ENCODE measurements at places on chromosomes 4 and X.

GRCh38 chrX:150676221-150676620 lies 17.0 kb upstream of the MTMR1 start:
- DNase-seq = no peak

DNA sequence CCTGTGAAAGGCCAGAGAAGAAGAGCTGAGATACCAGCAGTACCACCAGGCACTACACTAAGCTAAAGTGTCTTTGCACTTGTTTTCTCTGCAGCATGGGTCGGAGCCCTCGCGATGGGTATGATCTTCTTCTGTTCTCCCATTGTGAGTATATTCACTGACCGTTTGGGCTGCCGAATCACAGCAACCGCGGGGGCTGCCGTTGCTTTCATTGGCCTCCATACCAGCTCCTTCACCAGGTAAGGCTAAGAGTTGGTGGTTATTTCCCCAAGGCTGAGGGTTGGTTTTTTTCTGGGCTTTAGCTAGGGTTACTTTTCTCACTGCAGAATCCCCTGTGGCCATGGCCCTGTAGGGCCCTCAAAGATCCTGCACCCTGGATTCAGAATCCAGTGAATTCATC lies 93.5 kb downstream of the RLIM start:
- no peak for DNase-seq

GRCh38 chr4:176333076-176333475 lies 13.3 kb downstream of the SPCS3 start:
- no peak for DNase-seq

- DNase-seq = peak; percentile 92
Measured at GRCh38 chr4:25233737-25234389, at the start of gene PI4K2B. Gene PI4K2B, plus strand, starts transcription at chr4:25234033. Its CDS starts 131 bp downstream, at chr4:25234164.

- DNase-seq = no peak
Measured at GRCh38 chr4:74203467-74203866, 45.5 kb downstream of the MTHFD2L start.

- DNase-seq = no peak
Measured at GRCh38 chr4:172838111-172838510, 330.5 kb upstream of the GALNT7 start.

DNA sequence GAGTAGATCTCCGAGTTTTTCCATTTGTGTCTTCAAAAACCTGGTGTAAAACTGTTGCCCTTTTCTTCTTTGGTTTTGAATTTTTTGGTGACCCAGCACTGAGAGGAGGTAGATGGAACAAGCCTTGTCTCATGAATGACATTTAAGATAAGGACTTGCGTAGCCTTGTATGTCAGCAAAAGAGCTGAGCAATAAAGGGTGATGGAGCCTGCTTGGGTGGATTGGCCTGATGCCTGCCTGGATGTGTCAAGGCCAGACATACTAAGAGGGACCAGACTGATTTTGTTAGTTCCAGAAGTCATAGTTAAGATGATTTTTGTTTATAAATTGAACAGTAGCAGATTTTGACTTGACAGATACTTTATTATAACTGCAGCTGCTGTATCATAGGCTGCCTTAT lies 134.9 kb downstream of the POLA1 start:
- DNase-seq = no peak

DNA sequence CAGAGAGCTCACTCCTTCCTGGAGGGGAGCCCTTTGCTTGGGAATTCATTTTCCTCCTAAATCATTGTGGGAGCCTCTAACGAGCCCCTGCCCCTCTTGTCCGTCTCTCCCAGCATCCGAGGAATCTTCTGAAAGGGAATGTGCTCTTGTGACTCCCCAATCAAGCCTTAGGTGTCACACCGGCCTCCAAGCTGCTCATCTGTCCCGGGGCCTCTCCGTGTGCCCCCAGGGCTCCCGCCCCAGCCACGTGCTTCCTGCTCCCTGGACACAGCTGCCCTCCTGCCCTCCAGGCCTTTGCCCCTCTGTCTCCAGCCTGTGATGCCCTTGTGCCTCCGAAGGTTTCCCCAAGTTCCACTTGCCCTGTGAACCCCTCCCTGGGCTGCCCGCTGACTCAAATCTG lies 239.8 kb downstream of the AFAP1 start:
- no peak for DNase-seq

- DNase-seq = no peak
Measured at GRCh38 chr4:67575232-67576058, 16.9 kb downstream of the STAP1 start.

- DNase-seq = no peak
Measured at GRCh38 chr4:105327956-105328355, 145.9 kb downstream of the PPA2 start.

GRCh38 chrX:119013164-119013563 lies 38.7 kb downstream of the LONRF3 start:
- no peak for DNase-seq

DNA sequence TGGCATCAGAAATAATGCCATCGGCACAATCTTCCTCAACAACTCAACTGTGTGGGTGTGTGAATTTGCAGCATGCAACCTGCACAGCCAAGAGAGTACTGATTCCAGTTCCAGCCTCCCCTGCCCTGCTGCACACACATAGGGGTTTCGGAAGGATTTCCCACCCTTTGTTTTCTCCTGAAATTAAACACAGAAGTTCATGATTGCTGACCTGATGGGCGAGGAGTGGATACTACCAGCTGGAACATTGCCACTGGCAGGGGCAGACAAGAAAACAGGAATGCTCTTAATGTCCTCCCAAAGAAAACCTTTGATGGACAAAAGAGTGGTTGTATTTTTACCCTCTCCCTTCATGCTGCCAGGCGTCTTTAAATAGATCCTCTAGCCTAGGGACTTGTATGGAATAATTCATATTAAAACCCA lies 4.8 kb downstream of the NDP start:
- no peak for DNase-seq

GRCh38 chr4:86044593-86044985 lies 315.3 kb downstream of the MAPK10 start:
- no peak for DNase-seq

- no peak for DNase-seq
Measured at GRCh38 chr4:105765690-105766407, 57.3 kb downstream of the GSTCD start.

DNA sequence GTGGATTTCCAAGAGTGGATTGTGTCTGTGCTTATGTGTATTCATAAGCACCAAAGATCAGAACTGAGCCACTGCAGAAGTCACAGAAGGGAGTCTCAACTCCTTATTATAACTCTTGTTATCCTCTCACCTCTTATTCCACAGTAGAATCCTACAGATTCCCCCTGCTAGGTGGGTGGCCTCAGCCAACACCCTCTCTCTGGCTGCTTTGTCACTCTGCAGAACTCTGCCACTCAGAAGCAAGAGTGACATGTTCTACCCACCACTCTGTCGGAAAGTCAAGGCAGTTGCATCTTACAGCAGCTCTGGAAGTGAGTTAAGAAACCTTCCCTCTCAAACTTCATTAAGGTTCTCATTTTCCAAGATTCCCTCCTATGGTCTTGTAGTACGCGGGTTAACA lies 41.9 kb downstream of the PTCHD1 start:
- DNase-seq = no peak

- DNase-seq = no peak
Measured at GRCh38 chr4:142160509-142160908, 524.1 kb downstream of the IL15 start.

- no peak for DNase-seq
Measured at GRCh38 chrX:33183361-33183760, 28.0 kb downstream of the DMD start.

DNA sequence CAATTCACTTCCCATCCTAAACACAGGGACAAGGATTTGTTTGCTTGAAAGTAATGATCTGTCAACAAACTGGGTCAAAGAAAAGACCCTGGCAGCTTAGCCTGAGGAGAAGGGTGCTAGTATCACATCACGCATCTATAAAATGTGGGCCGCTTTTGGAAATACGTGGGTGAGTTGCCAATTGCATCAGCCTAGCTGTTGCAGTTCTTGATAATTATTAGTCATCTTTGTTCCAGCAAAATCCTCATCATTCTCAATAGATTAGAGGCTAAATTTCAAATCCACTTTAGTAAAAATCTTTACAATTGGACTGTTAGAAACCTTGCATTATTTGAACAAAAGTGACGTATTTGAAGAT lies 33.6 kb upstream of the TAPT1 start:
- DNase-seq = no peak

DNA sequence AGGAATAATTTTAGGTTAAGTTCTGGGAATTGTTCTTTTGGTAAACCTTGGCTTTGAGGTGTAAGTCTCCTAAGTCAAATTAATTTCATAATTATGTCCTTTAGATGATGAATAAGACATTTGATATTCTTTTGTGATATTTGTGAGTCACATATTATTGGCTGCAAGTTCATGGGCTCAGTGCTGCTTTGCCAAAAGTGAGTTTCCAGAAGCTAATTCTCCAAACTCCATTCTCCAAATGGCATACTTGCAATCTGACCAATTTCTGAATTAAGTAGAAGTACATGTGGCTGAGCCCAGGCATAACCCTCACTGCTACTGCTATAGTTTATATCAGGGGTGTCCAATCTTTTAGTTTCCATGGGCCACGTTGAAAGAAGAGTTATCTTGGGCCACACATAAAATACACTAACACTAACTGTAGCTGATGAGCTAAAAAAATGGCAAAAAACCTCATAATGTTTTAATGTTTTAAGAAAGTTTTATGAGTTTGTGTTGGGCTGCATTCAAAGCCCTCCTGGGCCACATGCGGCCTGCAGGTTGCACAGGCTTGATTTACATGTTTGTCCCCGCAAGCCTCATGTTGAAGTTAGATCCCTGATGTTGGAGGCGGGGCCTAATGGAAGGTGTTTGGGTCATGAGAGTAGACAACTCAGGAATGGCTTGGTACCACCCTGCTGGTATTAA lies 196.1 kb downstream of the ZNF330 start:
- no peak for DNase-seq

GRCh38 chr4:90503677-90504076 lies 376.5 kb downstream of the CCSER1 start:
- no peak for DNase-seq

DNA sequence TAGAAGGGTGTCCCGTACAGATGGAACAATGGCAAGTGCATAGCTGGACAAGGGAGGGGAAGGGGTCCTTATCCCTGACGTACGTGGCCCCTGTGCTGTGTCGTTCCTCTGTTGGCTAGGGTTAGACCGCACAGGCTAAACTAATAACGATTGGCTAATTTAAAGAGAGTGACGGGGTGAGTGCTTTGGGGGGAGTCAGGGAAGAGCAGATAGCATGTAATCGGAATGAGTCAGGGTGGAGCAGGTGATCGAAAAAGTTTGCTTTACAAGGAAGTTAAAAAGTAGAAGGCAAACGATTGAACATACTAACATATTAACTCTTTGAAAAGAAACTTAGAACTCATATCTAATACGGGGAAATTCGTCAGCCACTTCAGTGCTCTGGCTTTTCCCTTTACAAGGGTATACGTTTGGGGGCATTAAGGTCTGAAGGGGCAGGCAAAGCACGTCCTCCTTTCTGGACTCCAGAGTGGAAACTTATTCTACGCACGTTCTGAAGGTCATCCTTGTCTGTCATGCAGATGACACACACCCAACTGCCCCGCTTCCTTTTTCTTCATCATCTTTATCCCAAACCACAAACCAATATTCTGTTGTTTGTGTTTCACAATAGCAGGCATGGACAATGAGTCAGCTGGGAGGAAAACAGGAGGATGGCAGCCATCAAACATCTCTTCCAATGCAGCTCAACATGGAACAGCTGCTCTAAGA lies 10.2 kb upstream of the CRLF2 start:
- no peak for DNase-seq

GRCh38 chrX:118420462-118420861 lies 74.6 kb downstream of the WDR44 start:
- no peak for DNase-seq

GRCh38 chr4:82648356-82648755 lies 86.6 kb upstream of the TMEM150C start:
- DNase-seq = no peak

DNA sequence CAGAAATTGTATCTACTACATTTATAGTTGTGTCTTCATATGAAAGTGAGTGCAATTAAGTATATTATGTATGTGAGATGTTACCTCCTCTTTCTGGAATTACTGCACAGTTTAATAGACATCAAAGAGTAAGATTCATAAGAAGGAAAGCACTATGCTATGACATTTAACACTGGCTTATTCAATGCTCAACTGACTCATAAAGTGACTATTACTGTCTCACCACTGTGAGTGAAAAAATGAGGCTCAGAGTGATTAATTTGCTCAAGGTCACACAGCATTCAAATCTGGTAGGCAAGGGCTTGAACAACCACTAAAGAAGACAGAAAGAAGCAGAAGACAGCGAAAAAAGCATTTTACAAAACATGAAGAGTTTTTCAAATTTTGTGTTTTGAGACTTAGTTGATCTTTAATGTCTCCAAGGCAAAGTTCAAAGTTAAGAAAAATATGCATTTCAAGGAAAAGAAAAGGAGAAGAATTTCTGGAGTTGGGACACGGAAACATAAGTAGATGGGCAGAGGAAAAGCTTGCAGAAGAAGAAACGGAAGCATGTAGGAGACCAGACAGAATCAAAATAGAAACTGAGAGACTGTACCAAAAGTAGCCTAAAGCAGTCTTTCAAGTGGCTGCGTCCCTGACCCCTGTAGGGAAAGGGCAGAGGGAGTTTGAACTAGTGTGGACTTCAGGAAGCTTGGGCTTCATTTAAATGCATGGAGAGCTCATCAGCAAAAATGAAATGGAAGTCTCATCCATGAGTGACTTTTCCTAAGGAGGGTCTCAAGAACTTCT lies 66.3 kb downstream of the KCNIP4 start:
- DNase-seq = no peak

GRCh38 chr4:177155454-177155853 lies 154.2 kb upstream of the NEIL3 start:
- DNase-seq = no peak

- no peak for DNase-seq
Measured at GRCh38 chr4:147927377-147928137, 195.7 kb downstream of the ARHGAP10 start.

DNA sequence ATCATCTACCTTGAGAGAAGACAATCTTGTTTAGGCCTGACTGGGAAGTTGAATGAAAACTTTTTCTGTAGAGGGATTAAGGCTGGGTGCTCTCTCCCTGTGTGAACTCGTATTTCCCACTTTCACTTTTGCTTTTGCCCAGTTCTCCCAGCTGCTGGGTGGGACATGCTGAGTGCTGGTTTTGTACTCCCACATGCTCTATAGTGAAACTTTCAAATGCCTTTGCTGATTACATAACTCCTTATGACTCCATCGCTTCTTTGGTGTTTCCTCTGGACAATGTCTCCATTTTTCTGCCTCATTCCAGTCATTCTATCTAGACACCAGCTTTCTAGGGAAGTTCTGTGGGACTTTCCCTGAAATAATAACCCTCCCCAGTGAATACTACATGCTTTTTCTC lies 100.5 kb downstream of the CLNK start:
- DNase-seq = no peak

GRCh38 chrX:139018436-139018835 lies 306.9 kb upstream of the FGF13 start:
- DNase-seq = no peak

GRCh38 chrX:119647552-119648420 lies 41.6 kb upstream of the NKRF start:
- DNase-seq = no peak

- DNase-seq = no peak
Measured at GRCh38 chr4:176635372-176636261, 157.1 kb downstream of the VEGFC start.

GRCh38 chr4:106707776-106708463 lies 328.2 kb downstream of the DKK2 start:
- no peak for DNase-seq

- DNase-seq = no peak
Measured at GRCh38 chr4:2785613-2786012, 7.3 kb upstream of the SH3BP2 start.

Measured in effector CD8-positive, alpha-beta T cell (primary cell).